Natural killer cell (primary cell): ENCODE measurements at places on chromosomes 1 and 21.

DNA sequence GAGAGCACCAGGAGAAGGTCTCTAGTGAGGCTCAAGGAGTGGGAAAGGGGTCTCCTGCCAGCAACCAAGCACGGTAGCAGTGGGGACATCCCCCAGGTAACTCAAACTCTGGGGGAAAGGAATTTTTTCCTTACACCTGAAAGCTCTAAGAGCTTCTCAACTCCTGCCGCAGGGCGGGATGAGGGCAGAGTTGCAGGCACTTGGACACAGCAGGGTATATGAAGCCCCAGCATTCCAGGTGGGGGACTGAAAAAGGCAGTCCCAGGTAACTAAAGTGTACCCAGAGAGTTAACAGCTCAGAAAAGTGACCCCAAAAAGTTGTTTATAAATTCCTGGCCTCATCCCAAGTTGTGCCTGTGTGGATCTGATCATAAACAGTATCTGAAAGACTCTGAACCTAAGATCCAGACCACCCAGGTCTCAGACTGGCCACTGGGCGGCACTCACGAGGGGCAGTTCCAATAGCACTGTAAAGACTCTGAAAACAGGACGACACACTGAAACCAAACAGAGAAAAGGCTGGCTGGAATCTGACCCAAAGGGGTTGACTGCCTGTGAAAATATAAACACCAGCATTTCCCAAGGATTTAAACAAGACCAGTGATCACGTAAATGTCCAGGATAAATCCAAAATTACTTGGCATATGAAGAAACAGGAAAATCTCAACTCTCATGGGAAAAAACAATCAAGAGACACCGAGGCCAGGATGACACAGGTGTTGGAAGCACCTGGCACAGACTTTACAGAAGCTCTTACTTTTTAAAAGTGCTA, 47.5 kb downstream of the HSF2BP start:
- DNase-seq = peak; percentile 17

- no peak for DNase-seq
Measured at GRCh38 chr21:41370840-41371684, 9.2 kb downstream of the MX2 start.

DNA sequence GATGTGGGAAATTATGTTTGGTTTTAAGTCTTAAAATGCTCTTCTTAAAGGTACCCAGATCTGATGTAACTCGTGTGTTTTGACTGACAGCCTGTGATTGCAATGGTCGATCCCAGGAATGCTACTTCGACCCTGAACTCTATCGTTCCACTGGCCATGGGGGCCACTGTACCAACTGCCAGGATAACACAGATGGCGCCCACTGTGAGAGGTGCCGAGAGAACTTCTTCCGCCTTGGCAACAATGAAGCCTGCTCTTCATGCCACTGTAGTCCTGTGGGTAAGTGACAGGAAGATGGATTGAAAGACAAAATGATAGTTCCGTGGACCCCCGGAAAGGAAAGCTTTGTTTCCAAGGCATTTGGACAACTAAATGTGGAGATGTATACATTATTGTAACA, 71.6 kb upstream of the LAMC2 start:
- DNase-seq = no peak

GRCh38 chr1:111392042-111392441, 35.5 kb downstream of the OVGP1 start:
- DNase-seq = no peak

DNA sequence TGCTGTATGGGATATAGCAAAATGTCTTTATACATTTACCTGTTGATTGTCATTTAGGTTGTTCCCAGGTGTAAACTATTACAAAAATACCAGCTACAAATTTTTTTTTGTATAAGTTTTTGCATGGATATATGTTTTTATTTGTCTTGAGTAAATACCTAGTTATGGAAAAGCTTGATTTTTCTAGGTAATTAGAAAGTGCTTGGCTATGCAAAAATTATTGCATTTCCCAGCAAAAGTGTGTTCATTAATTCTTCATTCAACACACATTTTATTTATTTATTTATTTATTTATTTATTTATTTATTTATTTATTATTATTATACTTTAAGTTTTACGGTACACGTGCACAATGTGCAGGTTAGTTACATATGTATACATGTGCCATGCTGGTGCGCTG, 22.1 kb downstream of the PDE4B start:
- DNase-seq = no peak

GRCh38 chr1:172547071-172547470, 14.1 kb downstream of the SUCO start:
- DNase-seq = no peak

DNA sequence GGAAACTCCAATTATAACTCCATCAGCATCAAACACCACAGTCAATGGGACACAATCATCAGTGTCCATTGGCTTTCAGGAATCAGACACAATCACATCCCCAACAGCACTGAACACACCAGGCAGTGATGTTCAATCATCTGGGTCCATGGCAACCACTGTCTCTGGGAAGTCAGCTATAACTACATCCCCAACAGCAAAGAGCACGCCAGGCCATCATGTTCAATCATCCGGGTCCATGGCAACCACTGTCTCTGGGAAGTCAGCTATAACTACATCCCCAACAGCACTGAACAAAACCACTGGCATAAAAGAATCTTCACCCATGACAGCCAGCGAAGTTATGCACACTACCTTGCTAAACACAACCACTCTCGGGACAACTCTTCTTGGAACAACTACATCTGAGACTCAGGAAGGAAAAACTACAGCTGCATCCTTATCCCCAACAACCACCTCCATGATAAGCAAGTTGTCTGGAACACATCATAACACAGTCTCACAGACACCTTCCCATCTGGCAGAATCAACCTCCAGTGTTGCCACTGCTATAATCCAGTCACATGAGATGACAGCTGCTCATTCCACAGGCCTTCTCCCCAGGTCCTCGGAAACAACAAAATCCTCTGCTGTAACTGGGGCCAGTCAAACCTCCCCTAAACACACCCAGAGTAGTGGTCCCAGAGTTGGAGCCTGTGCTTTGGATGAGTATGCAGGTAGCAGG, 19.9 kb downstream of the CATSPER4 start:
- DNase-seq = no peak

DNA sequence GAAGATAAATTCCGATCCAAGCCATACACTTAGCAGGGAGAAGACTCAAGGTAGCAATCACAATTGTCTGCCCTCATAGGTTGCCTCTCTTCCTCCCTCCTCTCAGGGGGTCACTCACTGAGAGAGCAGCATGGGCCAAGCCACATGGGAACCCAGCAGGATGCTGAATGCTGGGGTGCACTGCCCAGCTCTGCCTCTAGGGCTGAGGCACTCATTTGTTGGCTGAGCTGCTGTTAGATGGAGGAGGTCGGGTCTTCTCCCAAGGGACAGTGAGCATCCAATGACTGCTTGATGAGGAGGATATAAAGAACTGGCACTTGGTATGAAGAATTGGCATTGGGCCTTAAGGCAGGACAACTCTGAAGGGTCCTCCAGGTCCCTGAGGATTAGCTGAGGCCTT, 418.8 kb downstream of the SIPA1L2 start:
- DNase-seq = no peak
